Vagina (tissue), 2 donors: ENCODE measurements at places on chromosomes 2 and 18.
A peak's percentile ranks its signal among the peaks of the same experiment; 100 is the strongest.

GRCh38 chr2:64350996-64351395 is 103.0 kb upstream of the LGALSL start:
- H3K4me3 ChIP-seq = no peak overlapping the region
- H3K4me1 ChIP-seq = no peaks in the 10 kb centered on the region
- DNase-seq = no peak
- no peak overlapping the region for H3K27ac ChIP-seq
- no peaks in the 10 kb centered on the region for H3K27me3 ChIP-seq
- no peaks in the 10 kb centered on the region for H3K36me3 ChIP-seq

DNA sequence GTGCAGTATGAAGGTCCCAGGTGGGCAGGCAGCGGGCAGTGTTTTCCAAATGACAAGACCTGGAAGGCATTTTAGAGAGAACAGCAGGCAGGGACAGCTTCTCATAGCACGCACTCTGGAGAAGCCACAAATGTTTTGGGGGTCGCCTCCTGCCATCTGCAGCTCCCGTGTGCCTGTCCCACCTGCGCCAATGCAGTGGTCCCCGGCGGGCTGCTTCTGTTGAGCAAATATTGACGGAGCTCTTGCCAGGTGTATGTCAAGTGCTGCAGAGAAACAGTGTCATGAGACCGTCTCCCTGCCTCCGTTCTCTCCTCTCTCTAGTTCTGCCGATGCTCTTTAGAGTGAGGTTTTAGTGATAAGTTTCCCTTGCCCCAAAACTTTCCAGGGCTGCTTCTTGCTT is 174.8 kb downstream of the LDLRAD4 start:
- H3K36me3 ChIP-seq = no peaks in the 10 kb centered on the region
- H3K4me3 ChIP-seq = no peak overlapping the region
- H3K27me3 ChIP-seq = no peaks in the 10 kb centered on the region
- no peaks in the 10 kb centered on the region for H3K4me1 ChIP-seq
- peak; percentile 34 for DNase-seq

DNA sequence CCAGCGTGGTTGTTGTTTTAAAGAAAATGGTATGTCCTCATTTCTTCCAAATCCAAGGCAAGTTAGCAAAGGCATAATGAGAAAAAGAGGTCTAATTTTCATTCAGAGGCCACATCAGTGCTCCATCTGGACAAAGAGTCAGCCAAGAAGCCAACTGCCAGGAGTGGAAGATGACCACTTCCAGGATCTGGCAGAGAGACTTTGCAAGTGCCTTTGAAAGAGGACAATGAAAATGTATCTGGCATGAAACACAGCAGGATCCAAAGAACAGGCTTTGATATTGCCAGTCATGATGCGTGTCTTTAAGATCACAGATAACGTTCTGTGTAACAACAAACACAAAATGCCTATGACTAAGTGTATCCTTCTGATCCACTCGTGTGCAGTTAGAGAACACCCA is 82.8 kb downstream of the AFF3 start:
- H3K4me3 ChIP-seq = no peak overlapping the region
- no peaks in the 10 kb centered on the region for H3K27me3 ChIP-seq
- no peak for DNase-seq
- H3K27ac ChIP-seq = no peak overlapping the region

GRCh38 chr18:36580266-36580665 is 248.5 kb downstream of the TPGS2 start:
- H3K4me3 ChIP-seq = no peak overlapping the region
- DNase-seq = no peak
- H3K4me1 ChIP-seq = no peaks in the 10 kb centered on the region
- no peaks in the 10 kb centered on the region for H3K27me3 ChIP-seq
- H3K27ac ChIP-seq = peak overlapping the region; percentile 47
- no peaks in the 10 kb centered on the region for H3K36me3 ChIP-seq

DNA sequence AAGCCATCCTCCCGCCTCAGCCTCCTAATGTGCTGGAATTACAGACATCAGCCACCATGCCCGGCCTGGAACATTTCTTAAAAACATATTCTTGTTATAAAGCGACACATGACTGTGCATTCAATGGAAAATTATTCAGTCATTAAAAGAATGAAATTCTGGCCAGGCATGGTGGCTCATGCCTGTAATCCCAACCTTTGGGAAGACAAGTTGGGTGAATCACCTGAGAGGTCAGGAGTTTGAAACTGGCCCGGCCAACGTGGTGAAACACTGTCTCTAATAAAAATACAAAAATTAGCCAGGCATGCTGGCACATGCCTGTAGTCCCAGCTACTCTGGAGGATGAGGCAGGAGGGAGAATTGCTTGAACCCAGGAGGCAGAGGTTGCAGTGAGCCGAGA is 21.6 kb upstream of the RPRD1A start:
- DNase-seq = no peak
- no peaks in the 10 kb centered on the region for H3K4me1 ChIP-seq
- H3K27ac ChIP-seq = no peak overlapping the region
- H3K36me3 ChIP-seq = no peaks in the 10 kb centered on the region

DNA sequence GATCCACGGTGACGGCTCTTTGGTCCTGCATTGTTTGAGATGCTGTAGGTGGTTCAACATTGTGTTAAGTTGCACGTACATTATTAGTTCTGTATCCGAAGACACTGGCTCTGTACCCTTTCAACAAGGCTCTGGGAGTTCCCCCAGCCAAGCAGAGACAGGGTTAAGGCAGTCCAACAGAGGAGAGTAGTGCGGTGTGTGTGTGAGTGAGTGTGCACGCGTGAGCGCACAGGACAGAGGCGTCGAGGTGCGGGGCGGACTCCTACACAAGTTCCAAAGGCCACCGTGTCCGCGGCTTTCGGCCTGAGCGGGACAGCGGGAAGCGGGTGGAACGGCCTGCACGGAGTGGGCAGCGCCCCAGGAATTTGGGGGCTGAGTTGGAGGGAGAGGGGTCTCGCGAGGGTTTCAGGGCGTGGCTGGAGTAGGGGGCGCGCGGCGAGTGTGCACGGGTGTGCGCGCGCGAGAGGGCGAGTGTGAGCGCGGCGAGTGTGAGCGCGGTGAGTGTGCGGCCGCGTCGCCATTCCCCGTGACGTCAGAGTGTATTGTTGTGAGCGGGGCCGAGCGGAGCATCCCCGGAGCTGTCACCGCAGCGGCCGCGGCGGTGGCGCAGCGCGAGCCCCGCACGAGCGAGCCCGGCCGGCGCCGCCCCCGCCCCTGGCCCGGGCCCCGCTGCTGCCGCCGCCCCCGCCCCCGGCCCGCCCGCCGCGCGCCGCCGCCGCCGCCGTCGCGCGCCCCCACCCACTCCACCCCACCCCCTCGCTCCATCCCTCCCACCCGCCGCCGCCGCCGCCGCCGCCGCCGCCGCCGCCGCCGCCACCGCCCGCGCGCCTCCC is at the start of gene ASXL3:
TSS of gene ASXL3 (plus strand) at position 535 of the 833 bp plus-strand sequence. CDS start 413 bp downstream, outside the sequence.
- H3K27me3 ChIP-seq = no peaks in the 10 kb centered on the region
- H3K27ac ChIP-seq = peak within 1 kb of the TSS; percentile 93
- H3K36me3 ChIP-seq = no peaks in the 10 kb centered on the region
- DNase-seq = no peak

DNA sequence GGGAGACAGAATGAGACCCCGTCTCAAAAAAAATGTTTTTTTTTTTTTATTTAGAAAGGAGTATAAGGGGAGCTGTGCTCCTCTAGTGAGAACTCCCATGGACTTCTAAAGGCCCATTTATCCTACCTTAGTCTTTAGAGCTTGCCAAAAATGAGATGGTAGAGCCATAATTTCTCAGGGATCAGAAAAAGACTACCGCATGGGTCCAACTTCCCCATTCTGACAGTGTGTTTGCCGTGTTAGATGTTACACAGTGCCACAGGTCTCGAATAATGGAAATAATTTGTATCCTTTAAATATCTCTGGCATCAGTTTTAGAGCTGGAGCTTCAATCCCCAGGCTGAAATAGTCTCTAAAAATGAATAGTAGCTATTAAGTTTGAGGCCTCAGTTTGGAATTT is 6.0 kb upstream of the SLC39A10 start:
- no peaks in the 10 kb centered on the region for H3K4me1 ChIP-seq
- H3K27ac ChIP-seq = no peak overlapping the region
- no peak overlapping the region for H3K4me3 ChIP-seq
- no peaks in the 10 kb centered on the region for H3K27me3 ChIP-seq
- H3K36me3 ChIP-seq = no peaks in the 10 kb centered on the region
- no peak for DNase-seq

- no peaks in the 10 kb centered on the region for H3K27me3 ChIP-seq
- H3K27ac ChIP-seq = no peak overlapping the region
- DNase-seq = no peak
Observed at GRCh38 chr2:239402666-239403065, 1.8 kb upstream of the HDAC4 start.

DNA sequence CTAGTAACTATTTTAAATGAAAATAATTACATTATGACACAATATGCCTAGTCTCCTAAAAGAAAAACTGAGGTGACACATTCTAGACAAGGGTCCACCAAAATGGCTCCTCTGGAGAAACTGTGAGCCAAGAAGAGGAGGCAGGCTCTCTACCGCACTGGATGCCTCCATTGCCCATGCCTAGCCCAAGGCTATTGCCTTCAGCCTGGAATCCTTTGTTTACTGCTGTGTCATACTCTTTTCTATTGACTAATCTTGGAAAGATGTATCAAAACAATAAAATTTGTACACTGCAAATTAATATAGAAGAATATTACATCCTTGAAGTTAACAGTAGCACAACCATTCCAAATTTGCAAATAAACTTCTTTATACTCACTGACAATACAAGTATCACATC is 167.1 kb downstream of the RAB3GAP1 start:
- no peaks in the 10 kb centered on the region for H3K4me1 ChIP-seq
- no peak overlapping the region for H3K27ac ChIP-seq
- H3K36me3 ChIP-seq = no peaks in the 10 kb centered on the region
- no peak for DNase-seq
- H3K4me3 ChIP-seq = no peak overlapping the region

- no peak for DNase-seq
- no peaks in the 10 kb centered on the region for H3K27me3 ChIP-seq
- H3K4me3 ChIP-seq = no peak overlapping the region
- H3K4me1 ChIP-seq = no peaks in the 10 kb centered on the region
- no peaks in the 10 kb centered on the region for H3K36me3 ChIP-seq
- no peak overlapping the region for H3K27ac ChIP-seq
Observed at GRCh38 chr18:2096551-2096950, 474.8 kb downstream of the METTL4 start.

DNA sequence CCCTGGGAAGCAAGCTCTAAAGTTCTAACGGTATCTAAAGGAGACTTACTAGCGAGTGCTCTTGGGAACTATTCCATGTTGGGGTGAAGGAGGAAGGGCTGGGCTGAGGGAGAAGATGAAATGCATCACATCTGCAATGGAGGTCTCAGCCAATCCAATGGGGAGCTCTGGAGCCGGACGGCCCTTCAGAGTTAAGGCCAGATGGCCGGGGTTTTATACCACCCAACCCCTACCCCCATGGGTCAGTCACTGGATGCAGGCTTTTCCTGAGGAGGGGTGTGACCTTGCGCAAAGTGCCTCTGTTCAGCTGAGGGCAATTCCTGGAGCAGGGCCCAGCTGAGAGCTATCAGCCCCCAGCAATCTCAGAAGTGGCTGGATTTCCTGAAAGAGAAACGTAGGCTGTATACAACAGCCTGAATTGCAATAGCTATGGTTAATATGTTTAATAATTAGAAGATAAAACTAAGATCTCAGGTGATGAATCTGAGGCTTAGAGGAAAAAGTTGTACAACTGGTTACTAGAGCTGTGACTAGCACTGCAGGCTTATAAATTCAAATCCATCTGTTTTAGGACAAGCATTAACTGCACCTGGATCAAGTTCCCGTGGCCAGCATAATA is 21.6 kb downstream of the EIPR1 start:
- H3K27me3 ChIP-seq = no peaks in the 10 kb centered on the region
- no peak overlapping the region for H3K4me3 ChIP-seq
- DNase-seq = no peak
- H3K4me1 ChIP-seq = no peaks in the 10 kb centered on the region
- no peak overlapping the region for H3K27ac ChIP-seq

DNA sequence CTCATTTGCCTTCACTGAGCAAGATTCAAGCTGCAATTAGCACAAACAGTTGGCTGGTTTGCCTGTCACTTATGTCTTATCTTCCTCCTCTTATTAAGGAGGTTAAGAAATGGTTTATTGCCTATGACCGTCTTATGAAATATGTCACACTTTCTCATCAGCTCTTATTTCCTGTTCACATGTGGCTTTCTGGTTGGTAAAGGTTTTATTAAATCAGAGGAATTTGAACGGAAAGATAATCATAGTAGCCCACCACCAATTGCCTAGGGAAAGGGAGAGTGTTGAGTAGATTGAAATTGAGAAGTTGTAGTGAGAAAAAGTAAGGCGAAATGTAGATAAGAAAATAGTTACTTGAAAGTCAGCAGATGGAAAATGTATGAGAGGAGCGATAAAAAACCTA is 4.2 kb upstream of the IL1R1 start:
- peaks cover 14% of the 10 kb centered on the region for H3K4me1 ChIP-seq
- no peaks in the 10 kb centered on the region for H3K27me3 ChIP-seq
- no peak overlapping the region for H3K27ac ChIP-seq
- no peak for DNase-seq
- H3K36me3 ChIP-seq = no peaks in the 10 kb centered on the region
- H3K4me3 ChIP-seq = no peak overlapping the region

GRCh38 chr2:238811293-238811692 is 36.6 kb upstream of the TWIST2 start:
- H3K4me3 ChIP-seq = no peak overlapping the region
- H3K27ac ChIP-seq = peak overlapping the region; percentile 69
- no peaks in the 10 kb centered on the region for H3K27me3 ChIP-seq
- no peaks in the 10 kb centered on the region for H3K4me1 ChIP-seq
- H3K36me3 ChIP-seq = no peaks in the 10 kb centered on the region

- H3K27ac ChIP-seq = no peak overlapping the region
- H3K36me3 ChIP-seq = no peaks in the 10 kb centered on the region
- H3K4me1 ChIP-seq = no peaks in the 10 kb centered on the region
- H3K4me3 ChIP-seq = no peak overlapping the region
- no peak for DNase-seq
- H3K27me3 ChIP-seq = no peaks in the 10 kb centered on the region
Observed at GRCh38 chr18:3392467-3392855, 57.5 kb upstream of the TGIF1 start.

- no peaks in the 10 kb centered on the region for H3K36me3 ChIP-seq
- no peak for DNase-seq
- H3K4me3 ChIP-seq = no peak overlapping the region
- H3K27me3 ChIP-seq = no peaks in the 10 kb centered on the region
- H3K4me1 ChIP-seq = no peaks in the 10 kb centered on the region
Observed at GRCh38 chr2:59076079-59076619, 835.0 kb upstream of the FANCL start.

GRCh38 chr2:102005989-102006885 is 14.5 kb downstream of the IL1R2 start:
- peaks cover 16% of the 10 kb centered on the region for H3K4me1 ChIP-seq
- no peak for DNase-seq
- H3K27me3 ChIP-seq = no peaks in the 10 kb centered on the region
- no peaks in the 10 kb centered on the region for H3K36me3 ChIP-seq

GRCh38 chr18:48922226-48922800 is 28.5 kb downstream of the SMAD7 start:
- H3K27ac ChIP-seq = peak overlapping the region; percentile 75
- peak overlapping the region; percentile 33 for H3K4me3 ChIP-seq

GRCh38 chr18:40738321-40738880 is 1216.6 kb upstream of the PIK3C3 start:
- H3K4me3 ChIP-seq = no peak overlapping the region
- H3K36me3 ChIP-seq = no peaks in the 10 kb centered on the region
- H3K4me1 ChIP-seq = no peaks in the 10 kb centered on the region
- no peak for DNase-seq
